Naive B cell (primary cell): ENCODE measurements at places on chromosomes 2 and 18.

DNA sequence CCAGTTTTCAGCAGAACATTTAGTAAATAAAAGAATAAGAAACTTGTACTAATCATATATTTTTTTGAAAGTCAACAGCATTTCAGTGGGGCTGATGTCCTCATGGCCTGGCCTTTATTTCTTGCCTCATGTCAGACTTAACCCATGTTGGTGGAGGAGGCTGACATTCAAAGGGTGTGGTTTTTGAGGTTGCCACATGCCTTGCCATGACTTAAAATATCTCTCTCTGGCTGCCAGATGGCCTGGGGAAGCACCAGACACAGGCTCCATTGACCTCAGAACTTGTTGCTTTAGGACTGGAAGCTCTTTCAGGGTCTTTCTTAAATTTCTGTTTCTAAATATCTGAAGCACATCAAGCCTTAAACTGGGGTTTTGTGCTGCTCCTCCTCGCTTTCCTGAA lies 32.5 kb upstream of the CD28 start:
- DNase-seq = peak; percentile 7

DNA sequence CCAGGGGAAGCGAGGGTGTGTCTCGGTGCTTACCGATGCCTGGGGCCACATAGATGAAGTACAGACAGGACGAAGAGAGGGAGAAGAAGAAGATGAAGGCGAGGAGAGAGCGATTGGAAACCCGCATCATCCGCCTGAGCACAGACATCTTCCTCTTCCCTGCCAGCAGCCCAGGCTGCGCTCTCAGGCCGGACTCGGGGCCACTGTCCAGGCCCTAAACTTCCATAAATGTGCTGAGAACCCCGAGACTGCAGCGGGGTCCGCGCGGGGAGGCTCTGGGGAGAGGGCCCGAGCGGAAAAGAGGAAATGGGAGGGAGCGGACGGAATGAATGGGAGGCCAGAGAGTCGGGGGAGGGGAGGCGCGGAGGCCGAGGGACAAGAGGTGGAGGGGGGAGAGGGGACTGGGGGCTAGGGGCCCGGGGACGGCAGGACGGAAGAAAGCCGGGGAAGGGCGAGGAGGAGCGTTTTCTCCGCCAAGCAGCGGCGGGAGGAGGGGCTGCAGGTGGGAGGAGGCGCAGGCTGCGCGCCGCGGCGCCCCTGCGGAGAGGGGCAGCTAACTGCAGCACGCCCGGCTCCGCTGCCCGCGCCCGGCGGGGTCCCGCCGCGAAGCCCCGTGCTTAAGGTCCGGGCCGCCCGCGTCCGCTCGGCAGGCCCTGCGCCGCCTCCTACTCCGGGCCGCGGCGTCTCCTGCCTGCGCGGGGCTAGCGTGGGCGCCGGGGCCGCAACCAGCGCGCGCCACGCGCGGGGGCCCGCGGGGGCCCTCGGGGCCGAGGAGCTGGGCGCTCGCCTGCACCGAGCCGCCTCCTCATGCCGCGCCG lies at the start of gene B4GALT6:
TSS of gene B4GALT6 (minus strand) at position 303 of the 818 bp plus-strand sequence. CDS start at position 148, 155 bp downstream.
- peak; percentile 17 for DNase-seq

DNA sequence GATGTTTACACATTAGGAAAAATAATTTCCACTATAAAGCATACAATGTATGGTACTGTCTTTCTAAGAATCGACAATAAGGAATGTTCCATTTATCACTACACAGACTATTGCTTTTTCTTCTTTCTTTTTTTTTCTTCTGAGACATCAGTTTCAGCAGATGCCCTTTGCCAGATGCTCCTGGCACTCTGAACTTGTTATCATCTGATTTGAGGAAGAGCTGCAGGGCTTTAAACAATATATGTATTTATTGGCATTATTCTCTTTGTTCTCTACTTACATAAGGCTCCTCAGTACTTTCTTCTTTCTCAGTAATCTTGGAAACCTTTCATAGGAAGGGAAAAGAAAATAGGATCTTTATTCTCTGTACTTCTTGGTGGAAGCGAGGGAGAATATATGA lies 45.0 kb upstream of the AGPS start:
- no peak for DNase-seq

DNA sequence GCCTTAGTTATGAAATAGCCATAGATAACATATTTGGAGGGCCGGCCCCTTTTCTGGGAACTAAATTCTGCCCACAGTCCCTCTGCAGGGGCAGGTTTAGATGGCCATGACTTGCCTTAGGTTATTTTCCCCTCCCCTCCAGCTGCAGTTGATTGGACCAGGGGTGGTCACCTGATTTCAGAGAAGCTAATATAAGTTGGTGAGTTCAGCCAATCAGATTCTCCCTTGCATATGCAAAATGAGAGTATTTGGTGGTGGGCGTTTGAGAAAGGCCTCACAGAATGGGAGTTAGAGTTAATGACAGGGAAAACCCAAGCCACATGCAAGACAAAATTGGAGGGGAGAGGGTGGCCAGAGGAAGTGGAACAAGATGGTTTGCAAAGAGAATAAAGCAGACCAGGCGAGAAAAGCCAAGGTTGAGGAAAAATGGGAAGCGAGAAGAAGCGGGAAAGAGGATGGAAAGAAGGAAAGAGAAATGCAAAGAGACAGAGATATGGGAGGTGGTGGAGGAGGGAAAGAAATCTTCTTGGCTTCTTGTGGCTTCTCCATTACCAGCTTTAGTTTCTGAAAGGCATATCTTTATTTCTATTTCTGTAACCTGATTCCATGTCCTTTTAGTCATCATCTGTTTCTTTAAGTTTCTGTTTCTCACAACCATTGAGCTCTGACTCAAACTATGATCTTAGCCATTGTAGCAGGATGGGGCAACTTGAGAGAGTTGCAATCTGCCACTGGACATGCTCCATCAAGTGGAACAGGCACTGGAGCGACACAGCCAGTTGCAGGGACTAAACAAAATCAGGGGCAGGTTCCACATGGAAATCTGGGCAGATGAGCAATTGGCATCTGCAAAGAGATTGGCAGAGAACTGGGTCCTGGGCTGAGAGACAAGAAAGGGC lies 108.1 kb upstream of the SIX3 start:
- no peak for DNase-seq

DNA sequence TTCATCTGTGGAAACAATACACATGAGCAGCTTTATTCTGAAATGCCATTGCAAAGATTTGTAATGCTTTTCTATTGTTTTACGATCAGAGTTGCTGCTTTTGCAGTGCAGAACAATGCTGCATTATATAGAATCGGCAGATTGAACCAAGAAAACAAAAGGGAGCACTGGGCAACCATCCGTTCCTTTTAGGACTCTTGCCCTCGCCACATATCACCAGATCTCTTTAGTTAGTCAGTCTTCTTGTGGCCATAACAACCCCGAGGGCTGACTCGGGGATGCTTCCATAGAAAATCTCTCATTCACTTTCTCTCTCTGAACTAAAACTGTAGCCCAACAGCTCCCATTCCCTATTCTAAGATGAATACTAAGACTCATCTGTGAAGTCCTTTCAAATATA lies 340.4 kb downstream of the NRXN1 start:
- DNase-seq = no peak
